ENCODE measurements at places on chromosomes 5 and 9. TPM values are rescaled to one million over a fixed set of nuclear protein-coding genes. Genes with fewer than 3 reads are reported as not detected.

- no peaks in the 10 kb centered on the region for H3K36me3 ChIP-seq
- H3K4me1 ChIP-seq: no peaks in the 10 kb centered on the region
- no peak overlapping the region for H3K4me3 ChIP-seq
- no peak overlapping the region for H3K27ac ChIP-seq
- no peak for DNase-seq
These were observed 37.2 kb downstream of the GRAMD2B start for GRCh38 chr5:126460459-126460858.

- no peaks in the 10 kb centered on the region for H3K36me3 ChIP-seq
- no peak overlapping the region for H3K27ac ChIP-seq
- peaks cover 8% of the 10 kb centered on the region for H3K4me1 ChIP-seq
- DNase-seq: peak; percentile 26
- H3K27me3 ChIP-seq: no peaks in the 10 kb centered on the region
These were observed 31.7 kb downstream of the PRRX2 start for GRCh38 chr9:129696944-129697655.

The CBY3 gene
- not detected for total RNA-seq

GRCh38 chr5:17907094-17907493 is 272.8 kb downstream of the TAF11L14 start:
- H3K27me3 ChIP-seq: no peaks in the 10 kb centered on the region
- H3K27ac ChIP-seq: no peak overlapping the region
- no peaks in the 10 kb centered on the region for H3K36me3 ChIP-seq
- DNase-seq: no peak
- no peaks in the 10 kb centered on the region for H3K4me1 ChIP-seq

The CCDC127 gene
- 1.7 TPM for total RNA-seq

DNA sequence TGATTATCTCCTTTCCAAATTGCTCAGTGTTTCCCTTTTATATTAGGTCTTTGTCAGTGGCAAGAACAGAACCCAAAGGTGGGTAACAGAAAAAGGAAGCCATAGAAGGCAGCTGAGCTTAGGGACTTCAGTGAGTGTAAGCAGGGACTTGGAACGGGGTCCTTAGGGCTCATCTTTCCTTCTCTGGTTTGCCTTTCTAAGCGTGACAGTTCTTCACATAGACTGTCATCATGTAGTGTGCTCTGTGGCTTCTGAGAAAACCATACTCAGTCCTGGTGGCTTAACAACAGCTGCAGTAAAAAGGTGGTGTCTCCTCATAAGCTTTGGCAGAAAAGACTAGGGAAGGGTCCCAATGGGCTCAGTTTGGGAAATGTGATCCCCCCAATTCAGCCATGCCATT is 108.8 kb downstream of the SLC12A2 start:
- DNase-seq: no peak
- no peak overlapping the region for H3K4me3 ChIP-seq
- no peaks in the 10 kb centered on the region for H3K4me1 ChIP-seq
- H3K27me3 ChIP-seq: no peaks in the 10 kb centered on the region
- H3K36me3 ChIP-seq: no peaks in the 10 kb centered on the region

The KIF12 gene
- total RNA-seq: 40.4 TPM
